RWPE2 (cell line): ENCODE measurements at places on chromosomes 2 and 18.

GRCh38 chr2:115400940-115401339, 958.5 kb downstream of the DPP10 start:
- no peak overlapping the region for H3K27ac ChIP-seq
- DNase-seq, result no peak
- no peaks in the 10 kb centered on the region for H3K36me3 ChIP-seq

- no peak for DNase-seq
- H3K27ac ChIP-seq, result no peak overlapping the region
- H3K27me3 ChIP-seq, result peaks cover 14% of the 10 kb centered on the region
- H3K4me1 ChIP-seq, result no peaks in the 10 kb centered on the region
- no peak overlapping the region for H3K4me3 ChIP-seq
Observed at GRCh38 chr18:27544206-27544605, 359.1 kb upstream of the CHST9 start.

DNA sequence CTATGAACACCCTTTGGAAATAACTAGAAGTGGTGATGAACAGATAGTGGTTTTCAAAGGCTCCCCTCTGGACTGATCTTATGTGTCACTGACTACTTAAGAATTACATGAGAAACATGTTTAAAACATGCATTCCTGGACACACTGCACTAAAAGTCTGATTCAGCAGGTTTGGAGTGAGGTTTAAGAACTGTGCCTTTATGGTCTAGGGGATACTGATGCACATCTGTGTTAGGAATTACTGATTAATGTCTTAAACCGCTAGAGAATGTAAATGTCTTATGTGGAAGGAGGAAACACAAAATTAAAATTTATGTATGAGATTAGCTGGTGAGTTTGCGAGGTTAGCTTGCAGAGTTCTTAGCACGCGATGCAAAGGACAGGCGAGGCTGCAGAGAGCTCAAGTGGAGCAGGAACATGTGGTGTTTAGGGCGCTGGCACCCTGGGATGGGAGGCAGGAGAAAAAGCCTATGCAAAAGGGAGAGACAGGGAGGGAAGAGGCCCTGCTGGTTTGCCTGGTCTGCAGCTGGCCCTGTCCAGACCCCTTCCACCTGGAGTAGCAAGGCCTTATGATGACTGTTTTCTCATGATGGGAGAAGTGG, 11.7 kb downstream of the SH3YL1 start:
- DNase-seq, result no peak
- H3K36me3 ChIP-seq, result peaks cover 35% of the 10 kb centered on the region
- no peak overlapping the region for H3K4me3 ChIP-seq
- H3K27me3 ChIP-seq, result no peaks in the 10 kb centered on the region
- H3K4me1 ChIP-seq, result no peaks in the 10 kb centered on the region

DNA sequence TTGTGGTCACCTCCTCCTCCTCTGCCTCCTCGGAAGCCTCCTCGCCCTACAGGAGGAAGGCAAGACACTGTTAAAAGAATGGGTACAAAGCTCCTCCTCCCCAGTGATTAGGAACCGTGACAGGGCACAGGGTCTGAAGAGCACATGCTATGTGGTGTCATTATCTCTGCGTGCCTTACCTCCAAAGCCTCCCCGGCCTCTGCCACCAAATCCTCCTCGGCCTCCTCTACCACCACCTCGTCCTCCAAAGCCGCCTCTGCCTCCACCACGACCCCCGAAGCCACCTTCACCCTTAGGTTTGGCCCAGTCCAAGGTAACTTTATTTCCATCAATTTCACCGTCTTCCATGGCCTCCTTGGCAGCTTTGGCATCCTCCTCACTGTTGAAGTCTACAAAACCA, 9.1 kb downstream of the NCL start:
- H3K4me1 ChIP-seq, result no peaks in the 10 kb centered on the region
- H3K36me3 ChIP-seq, result peaks cover 79% of the 10 kb centered on the region
- no peaks in the 10 kb centered on the region for H3K27me3 ChIP-seq
- no peak overlapping the region for H3K4me3 ChIP-seq
- DNase-seq, result no peak
- no peak overlapping the region for H3K27ac ChIP-seq

DNA sequence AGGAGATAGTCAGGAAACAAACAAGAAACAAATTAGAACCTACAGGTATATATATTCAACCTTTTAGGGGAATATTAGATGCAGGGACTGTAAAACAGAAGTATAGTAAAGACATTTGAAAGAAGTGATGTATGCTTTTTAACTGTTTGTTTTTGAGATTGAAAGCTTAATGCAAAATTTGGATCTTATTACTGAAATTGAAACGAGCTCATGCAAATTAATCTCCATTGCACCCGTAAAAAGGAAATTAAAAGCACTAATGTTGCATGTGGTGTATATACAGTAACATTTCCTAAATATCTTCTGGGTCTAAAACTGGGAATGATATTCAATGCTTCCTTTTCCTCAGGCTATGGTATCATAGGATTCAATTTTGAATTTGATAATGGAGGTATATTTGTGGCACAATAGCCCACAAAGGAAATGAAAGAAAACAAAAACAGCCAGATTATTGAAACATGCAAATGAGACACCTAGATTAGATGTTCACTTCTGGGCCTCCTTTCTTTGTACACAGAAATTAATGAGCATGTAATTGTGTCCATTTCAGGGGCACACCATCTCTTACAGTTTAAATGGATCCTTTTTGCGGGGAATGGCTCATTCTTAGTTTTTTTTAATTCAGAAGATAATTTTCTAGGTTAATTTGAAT, 1.6 kb upstream of the ELOA2 start:
- H3K36me3 ChIP-seq, result no peaks in the 10 kb centered on the region
- DNase-seq, result no peak
- peaks cover 26% of the 10 kb centered on the region for H3K27me3 ChIP-seq

DNA sequence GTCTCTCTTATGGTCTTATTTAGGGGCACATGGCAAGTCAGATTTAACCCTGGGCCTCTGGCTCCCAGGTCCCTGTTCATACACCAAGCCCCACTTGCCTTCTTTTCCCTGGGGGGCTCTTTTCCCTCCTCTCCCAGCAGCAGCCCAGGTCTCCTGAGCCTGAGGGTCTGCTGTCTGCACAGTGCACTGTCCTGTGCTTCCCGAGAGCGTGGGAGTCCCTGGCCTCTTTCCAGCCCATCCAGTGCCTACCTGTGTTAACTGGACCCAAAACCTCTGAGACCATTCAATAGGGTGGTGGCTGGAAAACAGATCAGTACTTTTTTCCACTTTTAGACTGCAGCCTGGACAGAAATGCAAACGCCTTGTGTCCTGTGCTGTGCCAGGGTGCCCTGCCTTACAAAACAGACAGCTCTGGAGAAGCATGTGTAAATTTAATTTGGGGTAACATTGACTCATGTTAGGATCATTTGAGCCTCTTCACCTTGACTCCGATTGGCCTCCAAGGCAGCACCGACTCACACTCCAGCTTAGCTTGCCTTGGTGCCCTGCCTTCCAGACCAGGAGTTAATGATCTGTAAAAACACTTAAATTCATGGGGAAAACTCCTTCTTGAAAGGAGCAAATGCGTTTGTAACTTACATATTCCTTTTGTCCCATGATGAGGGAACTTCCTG, 34.3 kb downstream of the TWIST2 start:
- no peaks in the 10 kb centered on the region for H3K36me3 ChIP-seq
- H3K4me3 ChIP-seq, result no peak overlapping the region
- no peak overlapping the region for H3K27ac ChIP-seq
- no peaks in the 10 kb centered on the region for H3K4me1 ChIP-seq
- no peak for DNase-seq
